ENCODE measurements at places on chromosomes 6 and 20.

DNA sequence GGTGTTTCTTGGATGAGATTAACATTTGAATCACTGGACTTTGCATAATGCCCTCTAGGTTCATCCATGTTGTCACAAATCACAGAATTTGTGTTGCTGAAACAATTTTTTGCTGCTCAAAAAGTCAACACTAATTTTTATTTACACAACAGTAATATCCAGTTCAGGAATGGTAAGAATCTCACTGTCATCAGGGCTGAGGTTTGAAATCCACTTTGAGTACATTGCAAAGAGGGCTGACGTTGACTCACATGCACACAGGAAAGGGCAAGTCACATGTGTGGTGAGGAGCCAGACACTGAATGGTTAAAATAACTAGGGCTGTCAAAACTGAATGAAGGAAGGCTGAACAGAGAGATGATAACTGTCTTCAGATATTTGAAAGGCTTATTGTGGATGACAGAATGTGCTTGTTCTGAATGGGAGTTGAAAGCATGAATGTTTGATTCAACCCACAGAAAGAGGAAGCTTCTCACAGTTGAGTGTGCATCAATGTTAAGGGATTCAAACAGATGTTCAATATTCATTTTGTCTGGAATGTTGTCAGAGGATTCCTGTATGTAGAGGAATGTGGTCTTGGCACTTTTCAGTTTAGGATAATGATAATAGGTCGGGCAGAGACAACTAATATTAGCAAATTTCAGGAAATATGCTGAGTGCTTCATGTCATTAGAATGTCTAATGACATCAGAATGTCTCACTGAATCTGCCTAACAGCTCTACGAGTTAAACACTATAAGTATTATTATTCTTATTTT is 3.6 kb upstream of the ADGRG6 start:
- DNase-seq = no peak

DNA sequence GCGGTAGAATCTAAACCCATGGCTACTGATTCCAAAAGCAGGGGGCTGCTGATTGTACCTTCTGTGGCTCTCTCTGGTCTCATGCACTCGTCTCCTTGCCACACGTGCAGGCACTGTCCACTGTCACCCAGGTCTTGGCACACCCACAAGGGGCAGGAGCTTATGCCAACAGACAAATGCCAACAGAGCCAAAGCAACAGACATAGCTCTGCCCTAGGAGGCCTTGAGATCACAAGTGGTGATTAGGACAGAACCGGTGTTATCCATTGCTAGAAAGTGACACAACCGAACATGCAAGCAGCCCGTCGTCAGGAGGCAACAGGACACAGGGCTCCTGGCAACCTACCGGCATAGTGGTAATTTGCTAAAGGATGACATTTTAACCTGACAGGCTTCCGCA is 36.8 kb upstream of the MRPS10 start:
- no peak for DNase-seq

DNA sequence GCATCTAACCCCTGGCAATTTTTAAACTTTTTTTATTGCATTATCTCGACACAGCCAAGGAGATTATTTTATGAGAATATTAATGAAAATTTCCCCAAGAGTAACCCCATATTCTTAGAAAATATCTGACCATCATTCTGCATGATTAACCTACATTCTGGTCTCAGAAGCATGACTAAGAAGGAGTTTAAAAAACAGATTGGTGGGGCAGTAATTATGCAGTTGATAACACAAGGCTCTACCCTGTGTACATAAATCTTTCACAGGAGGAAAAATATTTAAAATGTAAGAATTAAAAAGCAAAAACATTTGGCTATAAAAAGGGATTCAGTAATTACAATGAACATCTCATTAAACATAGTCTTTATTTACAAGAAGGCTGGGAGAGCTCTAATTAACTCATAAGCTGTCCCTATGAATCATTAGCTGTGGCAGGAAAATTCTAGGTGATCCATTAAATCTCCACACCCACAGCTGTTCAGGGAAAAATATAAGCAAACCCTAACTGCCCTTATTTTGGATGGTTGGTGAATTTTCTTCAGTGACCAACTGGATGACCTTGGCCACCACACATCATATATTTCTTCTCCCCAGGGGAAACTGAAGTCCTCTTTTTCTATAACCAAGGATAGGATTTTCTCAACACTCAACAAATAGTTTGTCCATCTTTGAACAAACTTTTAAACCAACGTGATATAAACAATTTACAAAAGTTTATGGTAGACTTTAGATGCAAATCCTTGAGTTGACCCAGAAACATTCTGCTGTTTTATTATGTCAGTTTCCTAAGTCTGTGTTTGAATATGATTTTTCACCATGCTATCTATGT is 59.5 kb downstream of the PDE7B start:
- DNase-seq = no peak

DNA sequence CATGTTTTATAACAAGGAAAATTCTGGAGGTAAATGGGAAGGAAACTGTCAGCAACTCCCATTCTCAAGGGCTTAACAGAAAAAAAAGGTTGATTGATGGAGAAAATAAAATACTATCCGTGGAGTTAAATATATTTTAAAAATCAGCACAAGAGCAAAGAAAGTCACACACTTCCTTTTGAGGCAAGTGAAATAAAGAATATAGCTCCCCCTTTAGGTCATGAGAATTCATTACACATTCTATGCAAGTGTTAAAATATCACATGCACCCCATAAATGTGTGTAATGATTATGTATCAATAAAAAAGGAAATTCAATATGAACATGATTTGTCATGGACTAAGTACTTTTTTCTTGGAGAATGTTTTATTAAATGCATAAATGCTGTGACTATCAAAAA is 349.2 kb downstream of the TPBG start:
- no peak for DNase-seq

DNA sequence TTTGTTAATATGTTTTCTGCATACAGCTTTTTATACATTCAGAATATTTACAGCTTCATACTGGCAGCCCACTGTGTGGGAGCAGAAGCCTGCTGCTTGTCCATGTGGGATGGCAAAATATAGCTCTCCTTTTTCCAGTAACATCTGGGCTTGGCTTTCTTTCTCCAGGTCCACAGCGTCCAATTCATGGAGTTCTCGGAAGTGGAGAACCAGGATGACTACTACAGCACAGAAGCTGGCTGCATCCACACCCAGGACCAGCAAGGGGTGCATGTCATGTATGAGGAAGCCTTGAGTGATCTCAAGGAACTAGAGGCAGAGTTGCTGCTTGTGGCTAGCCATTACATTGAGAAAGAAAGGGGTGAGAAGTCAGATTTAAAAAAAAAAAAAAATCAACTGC is 143.1 kb downstream of the CD164 start:
- no peak for DNase-seq

- DNase-seq = no peak
These were observed 101.8 kb upstream of the COL21A1 start for GRCh38 chr6:56349194-56349593.

DNA sequence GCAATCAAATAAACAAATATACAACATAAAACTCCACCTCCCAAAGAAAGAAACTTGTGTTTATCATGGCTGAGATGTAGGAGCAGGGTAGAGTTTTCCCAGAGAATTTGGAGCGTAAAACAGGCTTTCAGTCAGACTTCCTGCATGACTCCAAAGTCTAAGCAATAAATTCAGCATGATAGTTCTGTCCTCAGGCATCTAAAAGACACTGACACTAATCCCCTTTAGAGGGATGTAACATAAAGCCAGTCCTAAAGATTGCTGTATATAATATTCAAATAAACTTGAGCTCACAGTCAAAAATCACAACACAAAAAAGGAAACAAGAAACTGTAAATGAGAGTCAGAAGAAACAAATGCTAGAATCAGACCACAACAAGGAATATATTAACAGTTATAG is 234.4 kb downstream of the CENPW start:
- no peak for DNase-seq

DNA sequence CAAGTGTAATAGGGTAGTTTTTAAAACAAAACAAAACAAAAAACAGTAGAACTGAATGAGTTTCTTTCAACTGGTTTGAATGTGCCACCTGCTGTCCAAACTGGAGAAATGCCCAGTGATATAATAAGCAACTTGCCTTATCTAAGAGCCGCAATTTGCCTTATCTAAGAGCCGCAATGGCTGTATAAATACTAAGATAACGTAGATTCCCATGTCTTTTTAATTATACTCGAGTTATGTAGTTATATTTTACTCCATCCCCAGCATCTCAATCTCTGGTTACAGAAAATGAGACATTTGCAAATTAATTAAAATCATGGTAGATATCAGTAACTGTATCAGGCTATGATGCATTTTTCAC is 67.2 kb downstream of the RPP40 start:
- DNase-seq = peak; percentile 58

DNA sequence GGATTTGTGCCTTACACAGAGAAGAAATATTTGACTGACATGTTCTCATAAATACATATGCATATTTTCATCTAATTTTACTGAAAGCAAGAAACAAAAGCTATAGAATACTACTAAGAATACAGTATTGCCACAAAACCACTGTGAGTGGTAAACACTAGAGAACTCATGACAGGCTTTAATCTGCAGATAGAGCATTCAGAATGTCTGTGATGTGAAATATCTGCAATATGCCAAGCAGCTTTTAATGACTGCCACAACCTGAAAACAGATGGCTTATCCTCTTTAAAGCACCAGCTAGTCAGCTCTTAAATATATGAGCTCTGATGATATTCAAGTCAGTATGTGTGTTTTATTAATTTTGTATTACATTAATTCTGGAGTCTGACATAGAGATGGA is 3.4 kb downstream of the NAPB start:
- DNase-seq = peak; percentile 46

DNA sequence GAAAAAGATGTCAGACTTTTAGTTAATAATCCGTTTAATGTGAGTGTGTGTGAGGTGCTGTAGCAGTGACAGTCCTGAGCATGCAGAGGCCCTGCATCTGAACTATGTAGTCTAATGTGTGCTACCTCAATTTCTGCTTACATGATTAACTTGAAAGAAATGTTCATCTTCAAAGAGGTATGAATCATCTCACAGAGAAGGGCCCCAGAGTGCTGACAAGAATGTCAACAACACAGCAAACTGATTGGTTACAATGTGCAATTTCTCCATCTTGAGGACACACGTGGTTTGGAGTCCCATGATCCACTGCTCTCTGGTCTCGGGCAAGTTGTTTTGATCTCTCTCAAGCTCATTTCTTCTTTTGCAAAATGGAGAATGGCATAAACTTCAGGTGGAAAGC is 61.7 kb upstream of the EMILIN3 start:
- DNase-seq = no peak

- peak; percentile 47 for DNase-seq
These were observed 2.9 kb downstream of the TNNC2 start for GRCh38 chr20:45823949-45824835.

DNA sequence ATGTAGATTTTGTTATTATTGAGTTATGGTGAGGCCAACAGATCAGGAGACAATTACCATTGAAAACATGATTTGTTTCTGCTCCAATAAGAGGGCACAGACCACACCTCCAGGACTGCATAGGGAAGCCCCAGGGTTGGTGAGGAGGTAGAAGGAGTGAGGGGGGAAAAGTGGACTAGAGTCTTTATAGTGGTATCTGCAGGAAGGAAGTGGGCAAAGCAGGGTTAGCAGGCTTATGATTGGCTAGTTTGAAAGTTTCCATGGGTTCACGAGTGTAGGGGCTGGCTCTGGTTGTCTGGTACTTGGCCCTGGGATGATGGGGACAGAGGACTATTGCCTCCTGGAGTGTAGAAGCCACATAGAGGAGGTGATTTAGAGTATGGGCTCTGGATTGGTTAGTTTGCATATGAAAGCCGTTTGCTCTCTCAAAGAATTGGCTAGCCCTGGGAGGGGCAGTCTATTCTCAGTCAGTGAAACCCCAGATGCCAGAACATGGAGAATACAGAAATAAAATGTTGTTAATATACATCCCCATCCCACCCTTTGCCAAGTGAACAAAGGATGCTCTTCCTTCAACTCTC is 156.6 kb downstream of the KLHL32 start:
- no peak for DNase-seq

GRCh38 chr20:22507240-22507961 is 77.0 kb downstream of the FOXA2 start:
- DNase-seq = no peak

- no peak for DNase-seq
These were observed 32.1 kb downstream of the MYT1 start for GRCh38 chr20:64196309-64196708.

- DNase-seq = no peak
These were observed 184.2 kb upstream of the MAN1A1 start for GRCh38 chr6:119533603-119534279.

DNA sequence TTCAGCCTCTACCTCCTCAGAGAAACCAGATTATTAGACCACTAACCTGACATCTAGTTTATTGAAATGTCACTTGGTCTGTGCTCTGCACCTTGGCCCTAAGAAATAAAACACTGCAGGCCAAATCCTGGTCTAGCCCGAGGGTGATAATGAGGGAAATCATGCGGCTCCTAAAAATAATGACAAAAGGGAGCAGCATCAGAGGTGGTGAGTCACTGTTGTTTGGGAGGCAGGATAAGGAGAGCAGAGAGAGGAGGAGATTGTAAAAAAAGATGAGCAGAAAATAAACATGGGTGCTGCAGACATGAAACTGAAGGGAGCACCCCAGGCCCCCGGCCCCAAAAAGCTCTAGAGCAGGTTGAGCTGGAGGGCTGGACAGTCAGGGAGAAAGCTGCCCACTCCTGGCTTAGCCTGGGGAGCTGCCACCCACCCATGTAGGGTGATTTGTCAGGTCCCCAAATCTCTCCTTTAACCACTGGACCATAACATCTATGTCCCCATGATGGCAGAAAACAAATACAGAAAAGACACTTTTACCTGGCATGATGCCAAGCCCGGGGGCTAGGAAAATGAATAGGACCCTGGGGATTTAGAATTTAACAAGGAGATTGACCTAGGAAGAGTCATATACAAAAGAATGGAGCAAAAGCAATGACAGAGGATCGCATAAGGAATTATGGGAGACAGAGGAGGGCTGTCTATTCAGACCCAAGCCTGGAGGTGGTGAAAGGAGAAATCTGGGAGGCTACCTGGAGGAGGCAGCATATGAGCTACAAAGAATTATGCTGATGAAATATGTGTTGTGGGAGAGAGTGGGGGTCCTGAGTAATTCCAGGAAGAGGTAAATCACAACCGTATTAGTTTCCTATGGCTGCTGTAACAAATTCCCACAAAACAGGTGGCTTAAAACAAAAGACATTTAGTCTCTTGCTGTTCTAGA is 103.7 kb downstream of the SNAP25 start:
- no peak for DNase-seq

DNA sequence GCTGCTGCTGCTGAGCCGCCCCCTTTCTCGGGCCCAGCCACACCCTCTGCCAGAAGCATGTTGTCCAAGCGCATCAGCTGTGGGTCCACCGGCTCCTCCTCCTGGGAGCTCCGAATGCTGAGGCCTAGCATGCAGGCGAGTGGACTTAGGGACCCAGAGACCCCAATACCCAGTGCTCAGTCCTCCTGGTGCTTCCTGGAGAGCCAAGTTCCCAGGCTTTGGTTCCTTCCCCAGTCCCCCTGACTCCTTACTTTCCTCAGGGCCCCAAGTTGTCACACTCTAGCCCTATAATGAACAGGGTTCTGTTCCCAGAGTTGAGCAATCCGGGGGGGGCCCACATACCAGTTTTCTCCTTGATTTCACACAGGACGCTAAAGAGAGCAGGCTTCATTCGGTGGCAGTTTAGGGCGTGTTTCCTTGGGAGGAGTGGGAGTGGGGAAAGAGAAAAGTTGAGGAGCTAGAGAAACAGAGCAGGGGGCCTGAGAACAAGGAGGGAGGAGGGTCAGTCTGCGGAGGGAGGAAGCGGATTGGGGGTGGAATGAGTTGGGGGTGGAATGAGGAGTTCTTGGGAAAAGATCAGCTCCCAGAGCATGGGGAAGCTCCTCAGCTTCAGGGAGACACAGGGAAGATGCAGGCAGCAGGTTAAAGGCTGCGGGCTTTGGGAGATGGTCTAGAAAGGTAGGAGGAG is 1.5 kb downstream of the PBX2 start:
- DNase-seq = no peak

GRCh38 chr6:135883045-135883444 is 31.5 kb downstream of the PDE7B start:
- no peak for DNase-seq
